ENCODE measurements at places on chromosomes 12 and 14.

DNA sequence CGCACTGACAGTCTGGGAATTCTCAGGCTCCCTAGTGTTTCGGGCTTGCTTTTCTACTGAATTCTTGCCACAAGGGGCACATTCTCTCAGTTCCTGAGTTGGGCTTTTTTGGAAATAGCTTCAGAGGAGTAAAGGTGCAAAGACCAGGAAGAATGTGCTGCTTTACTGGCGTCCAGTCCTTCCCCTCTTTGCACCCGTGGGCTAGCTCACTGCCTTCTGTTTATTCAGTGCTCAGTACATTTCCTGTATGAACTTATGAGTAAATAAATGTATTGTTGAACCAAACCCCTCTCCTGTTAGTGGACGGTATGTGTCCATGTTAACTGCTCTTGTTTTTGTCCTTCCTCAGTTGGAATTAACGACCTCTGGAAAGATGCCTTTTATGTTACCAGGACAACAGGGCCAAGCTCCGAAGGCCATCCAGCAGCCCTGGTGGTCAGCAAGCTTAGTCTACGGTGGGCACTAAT, 24.0 kb downstream of the GSG1 start:
- no peak for DNase-seq

DNA sequence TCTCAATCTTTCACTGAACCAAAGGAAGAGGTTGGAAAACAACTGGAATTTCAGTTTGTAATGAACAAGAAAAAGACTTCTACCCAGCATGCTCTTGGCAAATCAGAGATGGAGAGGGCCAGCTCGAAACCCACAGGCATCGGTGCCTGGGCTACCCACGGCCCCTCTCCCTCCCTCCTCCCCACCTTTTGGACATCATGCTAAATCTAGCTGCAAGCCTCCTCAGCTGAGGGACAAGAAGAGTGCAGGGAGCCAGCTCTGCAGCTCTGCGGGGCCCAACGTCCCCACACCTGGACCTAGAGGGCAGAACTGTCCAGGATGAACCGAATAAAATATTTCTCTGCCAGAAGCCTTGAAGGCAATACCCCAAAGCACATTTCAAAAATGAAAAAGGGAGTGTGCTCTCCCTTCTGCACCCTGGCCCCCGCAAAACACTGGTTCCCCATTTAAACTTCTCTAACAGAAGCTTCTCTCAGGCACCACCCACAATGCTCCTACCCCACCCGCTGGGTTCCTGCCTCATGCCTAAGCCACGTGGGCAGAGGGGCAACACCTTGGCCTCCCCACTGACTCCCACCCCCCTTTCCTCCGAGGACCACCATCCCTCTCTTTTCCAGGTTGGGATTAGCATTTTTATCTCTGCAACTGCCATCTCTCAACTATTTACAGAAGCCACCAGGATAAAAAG, 8.2 kb downstream of the CAMKK2 start:
- DNase-seq: no peak

DNA sequence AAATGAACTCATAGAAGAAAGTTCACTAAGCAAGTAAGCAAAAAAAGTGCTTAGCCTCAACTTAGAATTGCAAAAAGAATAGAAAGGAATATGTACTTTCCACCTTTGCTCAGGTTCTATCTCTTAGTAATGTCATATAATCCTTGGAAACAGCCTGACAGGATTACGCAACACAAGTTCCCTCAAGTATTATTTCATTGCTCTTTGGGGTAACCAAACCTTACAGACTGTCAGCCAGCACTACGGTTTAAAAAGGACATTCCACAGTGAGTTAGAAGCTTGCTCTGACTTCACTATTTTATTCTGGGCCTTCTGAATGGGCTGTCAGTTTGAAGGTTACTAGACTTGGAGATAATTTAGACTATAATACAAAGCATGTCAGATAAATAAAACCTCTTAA, 264.0 kb downstream of the ATXN7L3B start:
- DNase-seq: no peak

- DNase-seq: no peak
Observed at GRCh38 chr14:80537626-80538025, 326.3 kb upstream of the DIO2 start.
